ENCODE measurements at places on chromosomes 16 and 17.

- no peak for DNase-seq
Observed at GRCh38 chr16:27795992-27796614, 246.2 kb downstream of the KATNIP start.

DNA sequence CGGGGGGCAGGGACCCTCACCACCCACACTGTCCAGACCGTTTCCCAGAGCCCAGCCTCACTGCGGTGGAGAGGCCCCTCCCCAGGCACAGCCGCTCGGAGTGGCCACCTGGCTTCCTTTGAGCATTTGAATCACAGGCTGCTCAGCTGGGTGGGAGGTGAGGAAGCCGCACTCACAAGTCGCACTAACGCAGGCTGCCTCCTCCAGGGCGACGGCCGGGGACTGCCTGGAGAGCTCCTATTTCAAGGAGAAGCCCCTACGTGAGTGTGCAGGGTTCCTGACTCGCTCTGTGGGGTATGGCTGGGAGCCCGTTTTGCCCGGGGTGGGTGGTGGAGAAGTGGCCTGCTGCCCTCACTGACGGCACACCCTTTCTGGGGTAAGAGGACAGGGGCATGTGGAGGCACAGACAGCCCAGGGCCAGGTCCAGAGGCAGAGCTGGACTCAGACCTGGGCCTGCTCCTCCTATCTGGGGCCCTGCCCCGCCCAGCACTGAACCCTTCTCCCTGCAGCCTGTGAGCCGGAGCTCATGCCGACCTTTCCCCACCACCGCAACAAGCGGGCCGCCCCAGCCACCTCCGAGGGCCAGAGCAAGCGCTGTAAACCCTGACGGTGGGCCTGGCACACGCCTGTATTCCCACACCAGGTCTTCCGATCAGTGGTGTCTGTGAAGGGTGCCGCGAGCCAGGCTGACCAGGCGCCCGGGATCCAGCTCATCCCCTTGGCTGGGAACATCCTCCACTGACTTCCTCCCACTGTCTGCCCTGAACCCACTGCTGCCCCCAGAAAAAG, 6.2 kb downstream of the SPATA2L start:
- no peak for DNase-seq

GRCh38 chr17:27895123-27895895, 2.1 kb upstream of the LYRM9 start:
- DNase-seq: no peak

DNA sequence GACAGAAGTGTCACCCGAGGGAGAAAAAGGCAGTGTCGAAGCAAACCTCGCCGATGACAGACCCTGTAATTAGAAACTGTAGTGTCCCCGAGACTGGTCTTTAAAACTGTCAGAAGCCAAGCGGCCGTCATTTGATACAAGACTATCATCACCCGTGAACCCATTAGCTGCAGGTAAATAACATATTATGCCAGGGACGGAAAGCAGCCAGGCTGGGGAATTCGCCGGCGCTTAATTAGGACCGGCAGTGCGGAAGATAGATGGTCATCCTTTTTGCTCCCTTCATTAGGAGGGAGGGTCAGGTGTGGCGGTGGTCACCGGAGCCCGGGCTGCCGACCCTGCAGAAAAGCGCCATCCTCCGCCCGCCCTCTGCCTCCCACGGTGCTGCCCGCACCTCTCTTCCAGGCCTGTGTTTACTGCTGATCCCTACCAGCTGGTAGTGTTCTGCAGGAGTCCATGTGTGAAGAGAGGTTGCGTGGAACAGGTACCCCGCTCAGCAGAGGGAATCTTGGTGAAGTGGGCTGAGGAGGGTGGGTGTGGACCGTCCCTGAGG, 109.4 kb upstream of the GSE1 start:
- no peak for DNase-seq

- DNase-seq: no peak
Observed at GRCh38 chr16:73231944-73232554, 184.1 kb upstream of the ZFHX3 start.

GRCh38 chr16:30697264-30698138, 1.5 kb upstream of the SRCAP start:
- peak; percentile 15 for DNase-seq

- no peak for DNase-seq
Observed at GRCh38 chr16:12470311-12471229, 333.1 kb downstream of the CPPED1 start.

GRCh38 chr16:5461141-5461540, 363.5 kb upstream of the EEF2KMT start:
- no peak for DNase-seq

GRCh38 chr17:1779571-1780131, 17.8 kb downstream of the SERPINF1 start:
- no peak for DNase-seq

- DNase-seq: no peak
Observed at GRCh38 chr16:73059779-73060615, 12.1 kb upstream of the ZFHX3 start.

DNA sequence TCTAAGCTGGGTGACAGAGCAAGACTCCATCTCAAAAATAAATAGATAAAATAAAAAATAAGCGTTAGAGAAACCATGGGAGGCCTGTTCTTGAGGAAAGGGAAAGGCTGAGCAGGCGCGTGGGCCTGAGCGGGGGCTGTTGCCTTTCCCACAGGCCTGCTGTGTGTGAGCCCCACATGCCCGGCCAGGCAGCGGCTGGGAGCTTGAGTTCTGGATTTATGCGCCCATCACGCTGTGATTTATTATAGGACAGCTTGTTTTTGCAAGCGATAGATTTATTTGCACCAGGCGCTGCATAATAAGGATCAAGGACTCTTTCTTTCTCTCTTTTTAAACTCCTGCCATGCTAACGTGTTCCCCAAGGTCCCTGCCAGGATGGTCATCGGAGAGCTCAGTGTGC, 14.8 kb upstream of the WFDC1 start:
- no peak for DNase-seq
